Colonic mucosa (tissue), 4 donors: ENCODE measurements at places on chromosomes 6 and 20.

GRCh38 chr20:45100563-45101245, at the start of gene KCNS1:
KCNS1 (minus strand) TSS chr20:45101127; CDS start chr20:45099236, 1,891 bp downstream.
- no peaks in the 10 kb centered on the region for H3K4me1 ChIP-seq
- no peak within 1 kb of the TSS for H3K27ac ChIP-seq
- H3K27me3 ChIP-seq: peaks cover 26% of the 10 kb centered on the region
- no peak within 1 kb of the TSS for H3K4me3 ChIP-seq
- no peak for DNase-seq

DNA sequence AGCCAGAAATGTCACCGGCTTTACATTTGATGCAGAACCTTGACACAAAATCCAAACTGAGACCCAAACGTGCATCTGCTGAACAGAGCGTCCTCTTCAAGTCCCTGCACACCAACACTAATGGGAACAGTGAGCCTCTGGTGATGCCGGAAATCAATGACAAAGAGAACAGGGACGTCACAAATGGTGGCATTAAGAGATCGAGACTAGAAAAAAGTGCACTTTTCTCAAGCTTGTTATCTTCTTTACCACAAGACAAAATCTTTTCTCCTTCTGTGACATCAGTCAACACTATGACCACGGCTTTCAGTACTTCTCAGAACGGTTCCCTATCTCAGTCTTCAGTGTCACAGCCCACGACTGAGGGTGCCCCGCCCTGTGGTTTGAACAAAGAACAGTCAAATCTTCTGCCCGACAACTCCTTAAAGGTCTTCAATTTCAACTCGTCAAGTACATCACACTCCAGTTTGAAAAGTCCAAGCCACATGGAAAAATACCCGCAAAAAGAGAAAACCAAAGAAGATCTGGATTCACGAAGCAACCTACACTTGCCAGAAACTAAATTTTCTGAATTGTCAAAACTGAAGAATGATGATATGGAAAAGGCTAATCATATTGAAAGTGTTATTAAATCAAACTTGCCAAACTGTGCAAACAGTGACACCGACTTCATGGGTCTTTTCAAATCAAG, 108.4 kb downstream of the RTN4IP1 start:
- peak; percentile 38 for DNase-seq
- no peak overlapping the region for H3K4me3 ChIP-seq
- H3K36me3 ChIP-seq: no peaks in the 10 kb centered on the region
- H3K27ac ChIP-seq: peak overlapping the region; percentile 67
- no peaks in the 10 kb centered on the region for H3K27me3 ChIP-seq

- H3K27ac ChIP-seq: no peak overlapping the region
- no peaks in the 10 kb centered on the region for H3K4me1 ChIP-seq
- DNase-seq: no peak
- peaks cover 6% of the 10 kb centered on the region for H3K36me3 ChIP-seq
Measured at GRCh38 chr20:63280929-63281545, 8.4 kb downstream of the ARFGAP1 start.

GRCh38 chr6:6851059-6851948, 256.5 kb upstream of the RREB1 start:
- DNase-seq: peak; percentile 67
- H3K27ac ChIP-seq: peak overlapping the region; percentile 42
- peaks cover 2% of the 10 kb centered on the region for H3K4me1 ChIP-seq
- no peaks in the 10 kb centered on the region for H3K27me3 ChIP-seq
- H3K4me3 ChIP-seq: no peak overlapping the region

DNA sequence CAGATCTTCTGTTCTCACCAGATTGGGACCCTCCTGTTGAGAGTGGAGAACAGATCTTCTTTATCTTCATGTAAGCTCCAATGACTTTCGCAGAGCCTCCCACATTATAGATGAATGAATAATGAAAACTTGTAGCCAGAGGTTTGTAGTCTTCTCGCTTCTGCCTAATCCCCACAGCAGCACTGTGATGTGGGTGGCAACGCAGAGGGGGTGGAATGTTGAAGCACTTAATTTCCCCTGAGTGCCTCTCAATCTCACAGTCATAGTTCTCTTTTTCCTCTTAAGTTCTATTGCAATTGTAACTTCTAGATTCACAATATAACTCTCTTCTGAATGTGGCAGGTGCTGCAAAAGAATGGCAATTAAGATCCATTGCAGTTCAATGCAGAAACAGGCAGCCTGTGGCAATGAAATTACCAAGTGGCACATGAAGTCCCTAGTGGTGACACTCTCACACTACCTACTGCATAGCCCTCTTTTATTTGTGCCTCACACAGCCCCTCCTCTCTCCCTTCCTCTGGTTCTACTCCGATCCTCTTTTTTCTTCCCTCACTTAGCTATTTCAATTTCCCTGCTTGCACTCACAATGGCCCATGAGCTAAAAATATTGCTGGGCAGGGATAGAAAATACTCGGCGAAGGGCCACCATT, 281.9 kb downstream of the UBE3D start:
- H3K27ac ChIP-seq: no peak overlapping the region
- no peak for DNase-seq
- no peaks in the 10 kb centered on the region for H3K36me3 ChIP-seq
- no peak overlapping the region for H3K4me3 ChIP-seq
- H3K27me3 ChIP-seq: no peaks in the 10 kb centered on the region
- H3K4me1 ChIP-seq: no peaks in the 10 kb centered on the region

GRCh38 chr6:1424306-1424927, 35.0 kb downstream of the FOXF2 start:
- no peaks in the 10 kb centered on the region for H3K27me3 ChIP-seq
- H3K4me1 ChIP-seq: no peaks in the 10 kb centered on the region
- no peak overlapping the region for H3K27ac ChIP-seq
- DNase-seq: peak; percentile 59
- H3K36me3 ChIP-seq: no peaks in the 10 kb centered on the region
